T-helper 9 cell (primary cell): ENCODE measurements at places on chromosomes 2 and 18.

DNA sequence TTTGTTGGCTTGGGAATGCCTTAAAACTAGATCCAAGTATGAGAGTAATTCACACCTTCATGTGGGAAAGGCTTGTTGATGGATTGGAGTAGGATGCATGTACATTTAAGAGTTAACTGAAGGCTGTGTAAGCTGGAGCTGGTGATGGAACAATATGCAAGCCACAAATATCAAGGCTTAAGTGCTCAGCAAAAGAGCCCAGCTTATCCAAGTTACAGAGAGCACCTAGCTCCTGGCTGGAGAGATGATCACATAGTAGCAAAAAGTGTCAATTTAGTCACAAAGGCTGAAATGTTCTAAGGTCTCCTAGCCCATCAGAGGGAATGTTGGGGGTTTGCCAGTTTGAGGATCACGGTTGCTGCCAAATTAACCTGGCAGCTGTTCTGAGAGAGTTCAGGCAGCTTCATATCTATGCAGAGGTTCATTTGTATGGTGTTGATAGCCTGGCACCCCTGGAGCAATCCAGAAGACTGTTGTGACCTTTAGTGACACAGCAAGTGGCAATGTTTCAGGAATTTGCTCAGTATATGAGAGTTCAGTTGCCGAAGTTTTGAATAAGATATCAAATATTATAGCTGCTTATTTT, 228.2 kb downstream of the DOK6 start:
- DNase-seq: no peak

GRCh38 chr2:46298272-46298521, 990 bp downstream of the EPAS1 start:
- no peak for DNase-seq

- no peak for DNase-seq
Measured at GRCh38 chr18:8380926-8381325, 228.3 kb upstream of the RAB12 start.

DNA sequence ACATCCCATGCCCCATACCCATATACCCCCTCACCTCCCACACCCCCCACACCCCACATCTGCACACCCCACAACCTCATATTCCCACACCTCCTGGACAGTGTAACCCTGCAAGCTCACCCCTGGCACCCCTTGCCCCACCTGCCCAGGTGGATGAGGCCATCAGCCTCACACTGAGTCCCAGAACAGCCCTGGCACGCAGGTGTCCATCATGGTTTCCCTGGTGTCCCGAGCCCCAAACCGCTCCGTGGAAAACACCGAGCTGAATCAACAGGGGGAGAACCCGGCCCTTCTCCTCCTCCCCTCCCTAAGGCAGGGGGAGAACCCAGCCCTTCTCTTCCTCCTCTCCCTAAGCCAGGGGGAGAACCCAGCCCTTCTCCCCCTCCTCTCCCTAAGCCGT, 415.6 kb upstream of the SALL3 start:
- DNase-seq: no peak

DNA sequence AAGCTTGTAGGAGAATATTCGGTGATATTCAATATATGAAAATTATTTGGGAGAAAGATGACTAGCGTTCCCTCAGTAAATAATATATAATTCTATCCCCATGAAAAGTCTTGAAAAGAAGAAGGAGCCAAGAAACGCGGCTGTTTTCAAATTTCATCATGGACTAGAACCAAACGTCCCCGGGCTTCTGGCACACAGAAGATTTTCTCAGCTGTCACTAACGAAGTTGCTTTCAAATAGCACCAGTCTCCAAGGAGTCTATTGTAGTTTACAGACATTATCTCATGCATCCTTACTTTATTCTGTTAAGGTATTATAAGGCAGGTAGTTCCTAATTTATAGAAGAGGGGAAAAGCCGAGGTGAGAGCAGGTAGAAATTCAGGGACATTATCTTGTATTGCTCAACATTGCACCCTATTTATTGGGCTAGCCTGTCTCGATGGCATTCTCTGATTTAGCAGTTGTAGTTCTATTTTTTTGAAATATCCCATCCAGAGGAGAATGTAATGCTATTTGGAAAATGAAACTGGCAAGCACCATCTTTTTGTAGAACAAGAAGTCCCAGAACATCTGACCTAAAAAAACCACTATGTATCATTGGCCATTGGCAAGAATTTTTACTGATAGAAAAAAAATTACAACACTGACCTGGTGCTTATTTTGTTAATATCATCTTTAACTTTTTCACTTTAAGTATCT, 198.1 kb upstream of the RASGRP3 start:
- DNase-seq: no peak

DNA sequence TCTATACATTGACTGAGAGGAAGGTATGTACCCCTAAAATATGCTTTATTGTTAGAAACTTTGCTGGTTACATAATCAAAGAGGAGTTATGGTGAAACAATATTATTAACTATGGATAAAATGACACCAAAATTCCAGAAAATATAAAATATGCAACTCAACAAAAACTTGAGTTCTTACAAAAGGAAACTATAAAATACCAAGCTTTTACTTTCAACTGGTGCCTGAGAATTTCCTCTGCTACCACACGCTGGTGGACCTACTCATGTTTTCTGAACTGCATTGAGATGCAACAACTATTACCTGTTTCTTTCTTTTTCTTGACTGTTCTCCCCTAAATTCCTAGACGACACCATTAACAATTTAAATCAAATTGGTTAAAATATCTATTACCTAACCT, 8.2 kb upstream of the NFE2L2 start:
- no peak for DNase-seq

DNA sequence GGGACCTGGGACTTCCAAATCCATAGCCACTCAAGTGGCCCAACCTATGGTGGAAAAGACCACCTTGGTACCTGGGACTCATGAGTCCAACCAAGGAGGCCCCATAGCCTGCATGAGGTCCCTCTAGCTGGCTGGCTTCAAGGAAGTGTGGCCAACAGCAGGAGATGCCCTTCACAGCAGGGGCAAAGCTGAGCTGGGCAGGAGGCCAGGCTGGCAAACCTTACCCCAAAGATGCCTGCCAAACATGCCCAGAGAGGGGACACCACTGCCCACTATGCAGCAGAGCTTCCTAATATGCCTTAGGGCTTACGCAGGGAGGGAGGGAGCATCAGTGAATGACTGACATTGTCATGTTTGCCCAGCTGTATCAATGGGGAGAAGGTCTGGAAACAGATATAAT, 188.0 kb upstream of the GLI2 start:
- DNase-seq: no peak
